ENCODE measurements at places on chromosomes 5 and 9. TPM values are rescaled to one million over a fixed set of nuclear protein-coding genes. Genes with fewer than 3 reads are reported as not detected.
A peak's percentile ranks its signal among the peaks of the same experiment; 100 is the strongest.

DNA sequence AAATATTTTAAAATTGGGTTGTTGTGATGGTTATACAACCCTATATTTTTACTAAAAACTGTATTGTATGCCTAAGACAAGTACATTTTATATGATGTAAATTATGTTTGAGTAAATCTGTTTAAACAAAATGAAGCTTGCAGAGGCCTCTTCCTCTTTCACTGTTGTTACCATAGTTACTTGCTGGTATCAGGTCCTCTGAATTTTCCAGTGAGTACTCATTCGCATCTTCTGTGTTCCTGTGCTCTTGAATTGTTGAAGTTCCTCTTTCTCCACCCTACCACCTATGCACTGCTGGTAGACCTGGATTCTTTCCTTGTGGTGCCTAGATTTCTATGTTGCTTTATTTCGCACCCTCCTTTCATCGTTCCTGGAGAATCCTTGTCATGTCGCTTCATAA is 938.5 kb upstream of the ACO1 start:
- DNase-seq, result no peak
- no peaks in the 10 kb centered on the region for H3K36me3 ChIP-seq
- H3K4me1 ChIP-seq, result no peaks in the 10 kb centered on the region
- H3K4me3 ChIP-seq, result no peak overlapping the region

GRCh38 chr9:30058463-30058862 is 2326.0 kb upstream of the ACO1 start:
- H3K4me3 ChIP-seq, result no peak overlapping the region
- H3K27me3 ChIP-seq, result no peaks in the 10 kb centered on the region
- H3K27ac ChIP-seq, result no peak overlapping the region
- H3K36me3 ChIP-seq, result no peaks in the 10 kb centered on the region
- no peak for DNase-seq

- no peak for DNase-seq
- no peak overlapping the region for H3K27ac ChIP-seq
- H3K27me3 ChIP-seq, result no peaks in the 10 kb centered on the region
- no peak overlapping the region for H3K4me3 ChIP-seq
Measured at GRCh38 chr9:4221931-4222330, 77.9 kb downstream of the GLIS3 start.

- no peak for DNase-seq
- no peaks in the 10 kb centered on the region for H3K36me3 ChIP-seq
- no peaks in the 10 kb centered on the region for H3K4me1 ChIP-seq
- no peak overlapping the region for H3K27ac ChIP-seq
Measured at GRCh38 chr5:122401976-122402725, 90.1 kb downstream of the SNCAIP start.

DNA sequence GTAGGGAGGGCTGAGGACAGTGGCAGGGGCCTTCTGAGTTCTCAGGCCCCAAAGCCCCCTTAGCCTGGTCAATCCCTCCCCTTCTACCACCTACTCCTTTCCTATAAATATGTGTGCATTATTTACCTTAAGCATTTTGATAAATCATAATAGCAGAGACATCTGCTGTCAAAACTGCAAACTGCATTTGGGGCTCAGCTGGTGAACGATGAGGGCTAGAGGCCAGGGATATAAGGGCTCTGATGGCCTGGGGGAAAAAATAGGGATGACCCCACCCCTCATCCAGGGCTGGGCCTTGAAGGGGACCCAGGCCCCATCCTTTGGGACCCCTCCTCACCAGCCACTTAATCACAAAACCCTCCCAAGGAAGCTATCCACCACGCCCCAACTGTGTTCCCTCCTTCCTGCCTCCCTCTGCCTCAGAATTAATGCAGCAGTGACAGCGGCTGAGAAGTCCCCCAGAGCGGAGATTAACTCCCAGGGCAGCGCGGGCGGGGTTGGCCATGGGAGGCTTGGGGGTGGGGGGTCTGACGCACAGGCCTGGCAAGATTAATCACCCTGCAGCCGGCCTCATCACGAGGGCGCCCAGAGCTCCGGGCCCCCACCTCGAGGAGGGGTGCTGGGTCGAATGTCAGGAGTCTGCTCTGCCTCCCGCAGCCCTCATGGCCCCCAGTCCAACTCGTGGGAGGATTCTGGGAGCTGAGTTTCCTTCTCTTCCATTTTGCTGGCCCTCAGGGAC is 42.1 kb downstream of the CXXC5 start:
- no peaks in the 10 kb centered on the region for H3K27me3 ChIP-seq
- DNase-seq, result peak; percentile 78
- H3K36me3 ChIP-seq, result no peaks in the 10 kb centered on the region
- H3K4me1 ChIP-seq, result peaks cover 25% of the 10 kb centered on the region

Gene CER1
- total RNA-seq, result 28.8 TPM

- H3K36me3 ChIP-seq, result no peaks in the 10 kb centered on the region
- no peaks in the 10 kb centered on the region for H3K27me3 ChIP-seq
- no peak overlapping the region for H3K4me3 ChIP-seq
Measured at GRCh38 chr5:11302663-11303062, 541.6 kb upstream of the DAP start.

DNA sequence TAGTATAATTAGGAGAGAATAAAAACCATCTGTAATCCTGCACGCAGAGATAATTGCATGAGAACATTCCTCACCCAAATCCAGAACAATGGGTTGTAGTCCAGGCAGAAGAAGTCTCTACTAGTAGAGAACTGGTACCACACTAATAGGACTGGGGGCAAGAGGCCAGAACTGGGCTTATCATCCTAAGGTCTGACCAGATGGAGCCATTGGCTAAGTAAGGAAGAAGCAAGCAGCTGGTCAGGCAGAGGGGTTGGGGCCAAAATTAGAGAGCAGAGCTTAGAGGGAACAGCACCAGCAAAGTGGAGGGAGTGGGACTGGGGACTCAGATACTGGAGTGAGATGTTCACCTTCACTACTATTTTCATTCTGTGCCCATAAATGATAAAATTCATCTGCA is 35.4 kb upstream of the MAP1B start:
- no peak for DNase-seq
- H3K36me3 ChIP-seq, result no peaks in the 10 kb centered on the region
- H3K27me3 ChIP-seq, result peaks cover 9% of the 10 kb centered on the region
- no peak overlapping the region for H3K4me3 ChIP-seq
- H3K4me1 ChIP-seq, result no peaks in the 10 kb centered on the region

Gene URM1
- total RNA-seq, result 67.0 TPM

- no peaks in the 10 kb centered on the region for H3K36me3 ChIP-seq
- no peaks in the 10 kb centered on the region for H3K4me1 ChIP-seq
- H3K4me3 ChIP-seq, result no peak overlapping the region
Measured at GRCh38 chr9:96554801-96555566, 64.7 kb downstream of the CDC14B start.

DNA sequence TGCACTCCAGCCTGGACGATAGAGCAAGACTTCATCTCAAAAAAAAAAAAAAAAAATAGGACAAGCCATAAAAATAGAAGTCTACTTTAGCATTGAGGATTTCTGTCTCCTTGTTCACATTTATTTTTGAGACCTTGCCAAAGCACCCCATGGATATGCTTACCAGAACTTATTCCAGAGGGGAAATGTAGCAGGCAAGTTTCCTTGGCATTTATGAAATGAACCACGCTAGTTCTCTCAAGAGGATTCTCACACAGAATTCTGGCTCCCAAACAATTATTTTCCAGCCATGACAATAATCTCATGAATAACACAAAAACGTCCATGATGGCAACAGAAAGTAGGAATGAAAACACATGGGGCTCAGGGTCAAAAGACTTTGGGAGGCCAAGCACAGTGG is 23.4 kb upstream of the GPX8 start:
- no peak overlapping the region for H3K27ac ChIP-seq
- DNase-seq, result peak; percentile 3
- H3K27me3 ChIP-seq, result peaks cover 13% of the 10 kb centered on the region
- H3K36me3 ChIP-seq, result no peaks in the 10 kb centered on the region
- H3K4me1 ChIP-seq, result no peaks in the 10 kb centered on the region

- no peak overlapping the region for H3K27ac ChIP-seq
- no peak overlapping the region for H3K4me3 ChIP-seq
- no peak for DNase-seq
- no peaks in the 10 kb centered on the region for H3K27me3 ChIP-seq
- no peaks in the 10 kb centered on the region for H3K4me1 ChIP-seq
Measured at GRCh38 chr5:855771-856530, 5.2 kb upstream of the ZDHHC11 start.

Gene DOCK8
- total RNA-seq, result not detected

Gene RLN1
- total RNA-seq, result not detected

DNA sequence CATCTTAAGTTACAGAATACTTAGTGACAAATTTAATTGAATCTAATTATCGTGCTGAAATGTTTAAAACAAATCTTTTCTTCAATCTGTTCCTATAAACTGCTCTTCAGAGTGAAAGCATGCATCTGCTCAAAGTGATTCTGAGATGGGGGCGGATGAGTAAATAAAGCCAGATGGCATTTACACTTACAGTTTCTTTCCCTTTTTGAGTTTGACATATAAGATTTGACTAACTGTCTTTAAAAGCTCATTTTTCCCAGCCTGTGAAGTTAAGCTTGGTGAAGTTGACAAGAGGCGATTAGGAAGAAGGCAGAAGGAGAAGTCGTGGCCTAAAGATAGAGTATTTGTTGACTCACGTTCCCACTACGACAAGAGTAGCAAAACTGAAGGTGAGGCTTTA is 137.4 kb downstream of the LPAR1 start:
- H3K4me1 ChIP-seq, result peaks cover 8% of the 10 kb centered on the region
- H3K27me3 ChIP-seq, result no peaks in the 10 kb centered on the region
- no peak for DNase-seq
- H3K27ac ChIP-seq, result peak overlapping the region; percentile 10
- no peak overlapping the region for H3K4me3 ChIP-seq

Gene GABRA1
- total RNA-seq, result not detected

Gene OR1J2
- total RNA-seq, result not detected

DNA sequence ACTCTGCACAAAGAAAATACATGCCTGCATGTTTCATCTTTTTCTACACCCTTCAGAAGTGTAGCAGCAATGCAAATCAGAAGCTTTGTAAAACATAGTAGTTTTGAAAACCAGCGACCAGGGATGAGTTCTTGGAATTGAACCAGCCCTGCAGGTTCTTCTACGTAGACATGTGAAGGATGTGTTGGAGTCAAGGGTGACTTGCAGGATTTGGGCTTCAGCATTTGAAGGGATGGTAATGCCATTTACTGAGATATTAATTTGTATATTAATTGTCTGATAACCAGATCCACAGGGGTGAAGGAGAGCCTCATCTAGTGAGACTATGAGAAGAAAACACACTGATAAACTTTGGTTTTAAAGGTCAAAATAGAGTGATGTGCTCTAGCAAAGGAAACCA is 72.4 kb downstream of the KIAA1958 start:
- DNase-seq, result no peak
- no peaks in the 10 kb centered on the region for H3K36me3 ChIP-seq
- no peak overlapping the region for H3K27ac ChIP-seq
- H3K27me3 ChIP-seq, result no peaks in the 10 kb centered on the region
- no peak overlapping the region for H3K4me3 ChIP-seq

DNA sequence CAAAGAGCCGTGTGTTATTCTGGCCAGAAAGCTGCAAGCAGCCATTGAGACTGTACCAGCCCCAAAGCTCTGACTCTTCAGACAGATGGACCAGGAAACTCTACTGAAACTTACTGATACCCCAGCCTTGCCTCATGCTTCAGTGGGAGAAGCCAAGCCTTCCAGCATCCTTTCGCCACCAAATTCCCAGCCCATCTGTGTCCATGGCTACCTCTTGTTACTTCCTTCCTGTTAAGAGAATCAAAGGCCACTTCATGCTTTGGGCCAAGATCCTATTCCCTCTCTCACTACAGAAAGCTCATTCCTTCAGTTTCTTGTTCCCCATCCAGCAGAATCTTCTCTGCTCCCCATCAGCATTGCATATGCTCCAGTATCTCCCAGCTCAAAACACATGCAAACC is 46.9 kb upstream of the FREM1 start:
- no peaks in the 10 kb centered on the region for H3K36me3 ChIP-seq
- no peaks in the 10 kb centered on the region for H3K27me3 ChIP-seq
- no peak for DNase-seq
- H3K4me1 ChIP-seq, result peaks cover 22% of the 10 kb centered on the region
- no peak overlapping the region for H3K27ac ChIP-seq

DNA sequence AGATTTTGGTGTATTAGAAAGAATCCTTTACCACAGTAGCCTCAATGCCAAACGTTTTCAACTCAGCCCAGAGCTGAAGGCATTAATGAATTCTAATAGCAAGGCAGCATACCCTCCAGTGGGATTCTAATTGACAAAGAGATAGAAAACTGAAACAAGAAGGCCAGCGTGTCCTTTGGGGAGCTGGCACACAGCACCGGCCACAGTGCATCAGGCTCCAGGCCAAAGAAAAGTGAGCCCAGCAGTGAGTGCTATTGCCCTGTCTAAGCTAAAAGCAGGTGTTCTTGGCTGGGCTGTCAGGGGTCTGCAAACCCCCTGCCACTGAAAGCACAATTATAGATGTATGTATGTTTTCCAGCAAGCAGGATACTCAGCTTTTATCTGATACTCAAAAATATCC is 40.4 kb downstream of the PPIC start:
- no peaks in the 10 kb centered on the region for H3K27me3 ChIP-seq
- no peak overlapping the region for H3K4me3 ChIP-seq
- H3K36me3 ChIP-seq, result no peaks in the 10 kb centered on the region

Gene ACTBL2
- total RNA-seq, result not detected

DNA sequence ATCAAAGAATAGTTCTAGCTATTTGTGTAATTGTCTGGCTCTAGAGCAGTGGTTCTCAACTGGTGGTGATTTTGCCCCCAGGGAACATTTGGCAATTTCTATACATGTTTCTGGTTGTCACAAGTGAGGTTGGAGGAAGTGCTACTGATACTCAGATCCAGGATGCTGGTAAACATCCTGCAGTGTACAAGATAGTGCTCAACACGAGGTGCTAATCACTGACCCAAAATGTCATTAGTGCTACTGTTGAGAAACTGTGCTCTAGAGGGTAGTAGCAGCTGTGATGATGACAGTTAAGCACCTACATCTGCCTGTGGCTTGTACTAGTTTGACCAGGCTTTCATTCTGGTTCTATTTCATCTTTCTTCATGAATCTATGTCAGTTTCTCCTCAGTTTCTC is 22.1 kb downstream of the LRRC19 start:
- no peak overlapping the region for H3K4me3 ChIP-seq
- DNase-seq, result no peak
- no peaks in the 10 kb centered on the region for H3K4me1 ChIP-seq
- H3K27ac ChIP-seq, result no peak overlapping the region
- no peaks in the 10 kb centered on the region for H3K36me3 ChIP-seq

DNA sequence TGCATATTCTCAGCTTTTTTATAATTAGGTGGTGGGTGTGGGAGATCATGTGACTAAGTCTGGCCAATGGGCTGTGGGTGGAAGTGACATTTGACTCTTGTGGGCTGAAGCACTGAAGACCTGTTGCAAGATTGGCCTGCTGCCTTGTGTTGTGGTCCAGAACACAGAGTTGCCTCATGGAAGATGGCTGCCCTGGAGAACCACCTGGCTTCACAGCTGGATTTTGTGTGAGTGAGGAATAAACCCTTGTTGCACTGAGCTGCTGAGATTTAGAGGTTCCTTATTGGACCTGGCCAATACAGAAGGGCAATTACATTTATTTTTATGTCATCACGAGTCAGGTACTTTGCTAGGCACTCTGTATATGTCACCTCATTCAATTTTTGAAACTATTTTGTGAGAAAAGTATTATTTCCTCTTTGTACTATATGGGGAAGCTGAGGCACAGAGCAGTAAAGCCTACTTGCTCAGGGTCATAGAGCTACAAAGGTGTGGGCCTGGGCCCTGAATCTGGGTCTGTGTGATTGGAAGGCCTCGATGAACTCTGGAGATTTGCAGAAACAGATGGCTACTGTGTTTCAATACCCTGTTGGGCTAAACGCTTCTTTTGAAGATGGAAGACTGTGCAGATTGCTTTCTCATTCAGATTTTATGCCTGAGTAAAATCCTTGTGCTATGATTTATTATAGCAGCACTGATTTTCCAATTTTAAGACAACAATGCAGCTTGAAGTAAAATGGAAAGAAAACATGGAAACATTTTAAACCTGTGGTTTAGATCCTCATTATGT is 71.2 kb upstream of the TBC1D2 start:
- no peaks in the 10 kb centered on the region for H3K4me1 ChIP-seq
- no peak overlapping the region for H3K4me3 ChIP-seq
- DNase-seq, result no peak
- H3K36me3 ChIP-seq, result no peaks in the 10 kb centered on the region
